Fibroblast of skin of left biceps (primary cell): ENCODE measurements at places on chromosomes 3 and 15.

GRCh38 chr3:54649551-54649950 lies 278.3 kb downstream of the LRTM1 start:
- no peak for DNase-seq

GRCh38 chr3:15934389-15935195 lies 136.8 kb upstream of the ANKRD28 start:
- DNase-seq, result no peak

- DNase-seq, result no peak
Observed at GRCh38 chr3:172530566-172530965, 7.3 kb upstream of the TNFSF10 start.

DNA sequence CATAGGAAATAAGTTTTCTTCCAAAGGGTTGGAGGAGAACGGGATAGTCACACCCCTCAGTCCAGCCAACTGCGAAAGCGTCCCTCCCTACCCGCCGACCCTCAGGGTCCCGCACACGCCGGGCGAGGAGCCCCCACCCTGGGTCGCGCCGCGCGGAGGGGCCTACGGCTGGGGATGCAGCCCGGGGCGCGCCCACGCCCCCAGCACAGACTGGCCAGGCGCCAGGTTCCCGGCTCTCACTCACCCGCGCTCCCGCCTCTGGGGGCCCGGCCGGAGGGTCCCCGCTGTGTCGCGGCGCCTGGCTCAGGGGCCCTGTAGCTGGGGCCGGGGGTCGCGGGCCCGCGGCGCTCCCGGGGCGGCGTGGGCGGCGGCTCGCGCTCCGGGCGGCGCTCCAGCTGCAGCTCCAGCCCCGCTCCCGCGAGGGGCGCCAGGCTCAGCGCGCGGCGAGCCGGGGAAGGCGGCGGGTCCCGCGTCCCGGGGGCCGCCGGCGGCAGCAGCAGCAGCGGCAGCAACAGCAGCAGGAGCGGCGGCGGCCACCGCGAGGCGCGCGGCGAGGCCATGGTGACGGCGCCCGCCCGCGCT lies 375 bp downstream of the HEG1 start:
- no peak for DNase-seq

- DNase-seq, result no peak
Observed at GRCh38 chr3:13707456-13707855, 158.5 kb downstream of the FBLN2 start.

GRCh38 chr3:65830948-65831732 lies 207.6 kb downstream of the MAGI1 start:
- DNase-seq, result no peak
